Activated T-cell treated with anti-CD3 and anti-CD28 coated beads, Interleukin-2, amount 50 U/mL, for 4 hours (primary cell): ENCODE measurements at places on chromosomes 13 and 19. TPM values are rescaled to one million over a fixed set of nuclear protein-coding genes. Genes with fewer than 3 reads are reported as not detected.

Gene KCNRG
- 0.82 TPM for total RNA-seq

Gene SOHLH2
- total RNA-seq, result not detected

Gene COMP
- not detected for total RNA-seq

Gene C3
- 7.4 TPM for total RNA-seq

Gene TNFRSF19
- total RNA-seq, result not detected

Gene PCDH20
- total RNA-seq, result not detected

Gene ICAM5
- 4.3 TPM for total RNA-seq

Gene HSPB6
- 0.46 TPM for total RNA-seq

Gene PRRG2
- total RNA-seq, result 1.3 TPM

Gene FREM2
- 0.03 TPM for total RNA-seq

Gene FXYD1
- total RNA-seq, result 1.4 TPM

Gene WDR87
- not detected for total RNA-seq

Gene SGTA
- 99.3 TPM for total RNA-seq

Gene NEK5
- 0.08 TPM for total RNA-seq

Gene SBK2
- total RNA-seq, result not detected

Gene FAM216B
- total RNA-seq, result not detected

Gene TEX101
- not detected for total RNA-seq

Gene OR7C1
- not detected for total RNA-seq
